Endodermal cell (in vitro differentiated cells): ENCODE measurements at places on chromosomes 3 and 15. TPM values are rescaled to one million over a fixed set of nuclear protein-coding genes. Genes with fewer than 3 reads are reported as not detected.

The ERICH6 gene
- 0.42 TPM in 1 of 2 replicates, not detected in the other for total RNA-seq

The ZKSCAN7 gene
- total RNA-seq = 10.2 and 11.0 TPM in 2 replicates

The TTLL13 gene
- 0.46 to 0.70 TPM in 2 of 3 replicates, not detected in the other for total RNA-seq

DNA sequence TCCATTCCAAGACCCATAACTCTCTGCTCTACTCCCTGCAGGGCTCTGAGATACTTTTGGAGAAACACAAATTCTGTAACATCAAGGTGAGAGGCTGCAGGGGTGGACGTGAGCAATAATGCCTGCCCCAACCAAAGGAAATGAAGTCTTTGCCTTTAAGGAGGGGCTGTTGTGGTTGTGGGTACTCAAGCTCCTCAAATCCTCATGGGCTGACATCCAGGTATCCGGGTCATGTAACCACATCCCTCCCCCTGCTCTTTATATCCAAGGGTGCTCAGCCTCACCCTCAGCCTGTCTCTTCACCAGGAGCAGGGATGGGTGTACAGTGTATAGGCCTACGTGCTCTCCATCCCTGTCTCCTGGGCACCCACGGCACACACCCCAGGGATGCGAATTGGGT, 32.3 kb downstream of the NOX5 start:
- H3K27me3 ChIP-seq = no peaks in the 10 kb centered on the region
- H3K4me1 ChIP-seq = no peaks in the 10 kb centered on the region
- H3K4me3 ChIP-seq = no peak overlapping the region

- H3K36me3 ChIP-seq = no peaks in the 10 kb centered on the region
- no peak overlapping the region for H3K27ac ChIP-seq
- H3K4me3 ChIP-seq = no peak overlapping the region
Measured at GRCh38 chr3:122676759-122677158, 3.9 kb upstream of the PARP14 start.
